Activated naive CD8-positive, alpha-beta T cell treated with anti-CD3 and anti-CD28 coated beads, Interleukin-2, amount 10 ng/mL, durations not matched to agents 7 days and 5 days (primary cell): ENCODE measurements at places on chromosomes 16 and 17. TPM values are rescaled to one million over a fixed set of nuclear protein-coding genes. Genes with fewer than 3 reads are reported as not detected.

DNA sequence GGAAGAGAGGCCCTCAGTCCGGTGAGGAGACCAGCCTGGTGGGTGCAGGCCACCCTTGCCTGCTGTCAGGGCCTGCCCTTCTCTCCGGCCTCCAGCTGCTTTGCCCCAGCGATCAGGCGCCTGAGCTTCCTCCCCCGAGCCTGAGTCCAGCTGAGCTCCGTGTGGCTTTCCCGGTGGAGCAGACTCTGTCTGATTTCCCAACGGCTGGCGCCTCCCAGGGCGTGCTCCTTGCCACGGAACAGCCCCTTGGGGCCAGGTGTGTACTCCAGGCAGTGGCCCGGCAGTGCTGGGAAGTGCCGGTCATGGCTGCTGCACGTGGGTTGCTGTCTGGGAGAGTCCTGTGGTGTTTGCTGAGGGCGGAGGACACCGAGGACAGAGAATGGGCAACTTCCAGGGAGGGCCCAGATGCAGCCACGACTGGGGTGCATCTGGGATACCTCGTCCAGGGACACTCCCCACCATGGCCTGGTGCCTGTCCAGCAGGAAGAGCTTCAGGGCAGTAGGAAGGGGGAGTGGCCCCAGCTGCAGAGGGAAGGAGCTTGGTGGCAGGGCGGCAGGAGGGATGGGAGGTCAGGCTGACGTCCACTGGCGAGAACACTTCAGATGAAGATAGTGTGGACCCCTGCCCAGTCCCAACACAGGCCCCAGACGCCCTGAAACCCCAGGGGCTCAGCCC is 22.5 kb downstream of the METRNL start:
- no peak for DNase-seq

DNA sequence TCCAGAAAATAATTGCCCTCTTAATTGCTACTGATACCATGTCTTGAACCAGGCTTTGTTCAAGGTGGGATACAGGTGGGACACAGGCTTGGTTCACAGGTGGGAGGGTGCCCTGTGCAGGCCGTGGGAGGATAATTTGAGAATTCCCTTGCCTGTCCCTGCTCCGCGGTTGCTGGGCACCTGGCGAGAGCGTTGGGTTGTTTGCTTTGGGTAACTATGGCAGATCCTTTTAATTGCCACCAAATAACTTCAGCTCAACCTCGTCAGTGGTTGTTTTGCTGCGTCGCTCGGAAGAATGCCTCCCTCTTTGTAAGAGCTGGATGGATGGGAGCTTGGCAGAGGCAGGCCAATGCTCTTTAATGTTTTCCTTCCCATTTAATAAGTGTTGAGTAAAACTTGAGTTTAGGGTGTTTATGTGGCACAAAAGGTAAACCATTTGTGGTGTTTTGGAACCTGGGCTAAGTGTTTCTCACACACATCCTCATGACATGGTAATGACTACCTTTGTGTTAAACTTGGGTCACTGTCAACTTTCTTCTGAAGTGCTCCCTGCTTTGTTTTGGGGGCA is 202.5 kb downstream of the MSI2 start:
- no peak for DNase-seq

The SLC16A13 gene
- 16.0 TPM for total RNA-seq

GRCh38 chr16:65122724-65123395 is 997 bp upstream of the CDH11 start:
- no peak for DNase-seq

The CIBAR2 gene
- total RNA-seq, result not detected
